ENCODE measurements at places on chromosomes 4 and X. TPM values are rescaled to one million over a fixed set of nuclear protein-coding genes. Genes with fewer than 3 reads are reported as not detected.

DNA sequence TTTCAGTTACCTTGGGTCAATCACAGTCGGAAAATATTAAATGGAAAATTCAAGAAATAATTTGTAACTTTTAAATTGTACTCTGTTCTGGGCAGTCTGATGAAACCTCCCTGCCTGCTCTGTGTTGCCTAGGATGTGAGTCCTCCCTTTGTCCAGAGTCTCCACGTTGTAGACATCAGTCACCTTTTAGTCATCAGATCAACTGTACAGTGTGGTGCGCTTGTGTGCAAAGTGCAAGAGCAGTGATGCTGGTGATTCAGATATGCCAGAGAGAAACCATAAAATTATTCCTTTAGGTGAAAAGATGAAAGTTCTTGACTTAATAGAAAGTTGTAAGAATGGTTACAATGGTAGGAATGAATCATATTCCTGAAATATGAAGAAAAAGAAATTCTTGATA, 1.4 kb downstream of the SPATA4 start:
- no peak for DNase-seq

- no peak for DNase-seq
These were observed 7.2 kb upstream of the MAMLD1 start for GRCh38 chrX:150355913-150356312.

DNA sequence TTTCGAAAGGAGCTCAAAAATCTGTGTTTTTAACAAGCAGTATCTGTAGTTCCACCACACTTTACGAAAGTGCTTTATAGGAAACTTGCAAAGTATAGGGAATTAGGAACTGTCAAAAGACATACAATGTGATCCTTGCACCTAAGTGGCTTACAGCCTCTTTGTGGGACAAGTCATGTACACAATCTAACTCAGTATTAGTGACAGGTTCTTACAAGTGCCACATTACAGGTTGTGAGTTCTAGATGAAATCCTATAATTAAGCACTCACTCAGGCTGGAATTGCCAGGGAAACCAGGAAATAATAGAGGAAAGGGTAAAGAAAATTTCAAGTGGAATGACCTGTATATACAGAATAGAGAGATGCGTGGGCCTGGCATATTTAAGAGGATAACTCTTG, 567.3 kb upstream of the ATOH1 start:
- DNase-seq, result no peak

The GALNTL6 gene
- total RNA-seq, result 0.30 TPM

DNA sequence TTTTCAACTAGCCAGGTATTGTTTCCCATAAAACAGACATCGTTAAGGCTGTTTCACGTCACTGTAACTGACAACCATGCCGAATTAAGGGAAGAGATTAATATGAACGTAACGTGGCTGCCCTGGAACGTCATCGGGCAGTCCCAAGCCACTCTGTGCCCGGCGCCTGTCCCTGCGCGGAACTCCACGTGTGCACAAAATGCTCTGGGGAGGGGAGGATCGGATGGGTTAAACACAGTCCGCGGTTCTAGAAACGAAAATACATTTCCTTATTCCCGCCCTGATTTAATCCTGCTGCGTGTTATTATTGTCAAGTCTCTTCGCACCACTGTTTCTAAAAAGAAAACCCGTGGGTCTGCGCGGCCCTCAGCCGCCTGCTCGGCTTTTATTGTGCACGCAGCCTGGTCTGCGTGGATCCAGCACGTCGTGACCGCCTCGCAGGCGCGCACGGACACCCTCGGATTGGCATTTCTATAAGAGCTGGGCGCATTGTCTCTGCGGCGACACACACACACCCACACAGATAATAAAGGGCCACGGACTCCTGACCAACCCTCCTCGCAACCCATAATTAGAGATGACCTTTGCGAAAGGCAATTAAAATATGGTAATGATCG, 69.6 kb upstream of the BCOR start:
- no peak for DNase-seq

DNA sequence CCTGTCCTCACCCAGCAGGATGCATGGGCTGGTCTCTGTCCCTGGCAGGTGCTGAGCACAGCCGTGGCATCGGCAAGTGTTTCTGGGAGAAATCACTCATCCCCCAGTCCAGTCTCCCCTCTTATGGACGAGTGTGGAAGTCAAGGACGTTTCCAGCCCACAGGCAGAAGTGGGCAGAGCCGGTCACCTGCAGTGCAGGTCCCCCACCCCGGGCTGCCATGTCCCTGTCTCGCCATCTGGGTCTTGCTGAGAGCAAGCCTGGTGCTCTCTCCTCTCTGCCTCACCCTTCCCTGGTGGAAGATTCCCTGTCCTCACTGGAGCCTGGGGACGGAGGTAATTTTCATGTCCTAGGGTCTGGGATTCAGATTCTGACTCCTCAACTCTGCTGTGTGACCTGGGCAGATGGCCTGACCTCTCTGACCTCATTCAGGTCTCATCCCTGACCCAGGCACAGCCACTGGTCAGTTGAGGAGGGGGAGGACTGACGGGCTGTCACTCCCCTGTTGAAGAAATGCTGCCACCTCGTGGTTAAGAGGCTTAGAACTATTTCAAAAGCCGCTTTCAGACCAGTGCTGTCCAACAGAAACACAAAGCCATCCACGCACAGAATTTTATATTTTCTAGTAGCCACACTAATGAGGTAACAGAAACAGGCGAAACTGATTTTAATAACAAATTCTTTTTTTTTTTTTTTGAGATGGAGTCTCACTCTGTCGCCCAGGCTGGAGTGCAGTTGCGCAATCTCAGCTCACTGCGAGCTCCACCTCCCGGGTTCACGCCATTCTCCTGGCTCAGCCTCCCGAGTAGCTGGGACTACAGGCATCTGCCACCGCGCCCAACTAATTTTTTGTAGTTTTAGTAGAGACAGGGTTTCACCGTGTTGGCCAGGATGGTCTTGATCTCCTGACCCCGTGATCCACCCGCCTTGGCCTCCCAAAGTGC, 1.8 kb downstream of the CPZ start:
- DNase-seq, result peak; percentile 55

DNA sequence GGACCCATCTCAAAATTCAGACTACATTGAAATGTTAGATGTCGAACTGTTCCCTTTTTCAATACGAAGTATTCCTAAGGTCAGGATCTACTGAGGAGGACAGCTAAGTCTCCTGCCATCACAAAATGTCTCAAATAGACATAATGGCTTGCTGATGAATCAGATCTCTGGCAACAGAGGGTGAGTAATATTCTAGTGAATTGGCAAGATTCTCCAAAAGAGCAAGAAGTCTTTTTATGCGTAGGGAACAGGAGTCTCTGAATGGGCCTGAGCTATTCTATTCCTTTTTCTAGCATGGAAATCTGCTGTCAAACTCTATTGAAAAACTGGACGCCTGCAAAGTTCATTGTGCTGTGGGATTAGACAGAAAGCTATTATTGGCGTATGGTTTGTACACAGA, 145.4 kb downstream of the FNIP2 start:
- peak; percentile 70 for DNase-seq

The PITX2 gene
- 0.90 TPM for total RNA-seq

DNA sequence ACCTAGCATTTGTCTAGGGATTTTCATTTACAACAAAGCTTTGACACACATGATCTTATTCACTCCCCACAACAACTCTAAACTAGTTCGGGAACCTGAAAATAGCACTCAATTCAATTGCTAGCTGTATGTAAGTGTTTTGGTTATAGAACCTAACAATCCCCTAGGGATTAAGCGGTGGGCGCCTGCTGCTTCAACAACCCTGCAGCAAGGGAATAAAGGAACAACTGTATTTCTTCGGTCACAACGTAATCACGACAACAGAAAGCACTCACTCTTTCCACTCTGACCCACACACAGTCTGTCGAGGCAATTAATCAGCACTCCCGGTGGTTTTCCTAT, 674 bp upstream of the DIAPH2 start:
- DNase-seq, result peak; percentile 13

DNA sequence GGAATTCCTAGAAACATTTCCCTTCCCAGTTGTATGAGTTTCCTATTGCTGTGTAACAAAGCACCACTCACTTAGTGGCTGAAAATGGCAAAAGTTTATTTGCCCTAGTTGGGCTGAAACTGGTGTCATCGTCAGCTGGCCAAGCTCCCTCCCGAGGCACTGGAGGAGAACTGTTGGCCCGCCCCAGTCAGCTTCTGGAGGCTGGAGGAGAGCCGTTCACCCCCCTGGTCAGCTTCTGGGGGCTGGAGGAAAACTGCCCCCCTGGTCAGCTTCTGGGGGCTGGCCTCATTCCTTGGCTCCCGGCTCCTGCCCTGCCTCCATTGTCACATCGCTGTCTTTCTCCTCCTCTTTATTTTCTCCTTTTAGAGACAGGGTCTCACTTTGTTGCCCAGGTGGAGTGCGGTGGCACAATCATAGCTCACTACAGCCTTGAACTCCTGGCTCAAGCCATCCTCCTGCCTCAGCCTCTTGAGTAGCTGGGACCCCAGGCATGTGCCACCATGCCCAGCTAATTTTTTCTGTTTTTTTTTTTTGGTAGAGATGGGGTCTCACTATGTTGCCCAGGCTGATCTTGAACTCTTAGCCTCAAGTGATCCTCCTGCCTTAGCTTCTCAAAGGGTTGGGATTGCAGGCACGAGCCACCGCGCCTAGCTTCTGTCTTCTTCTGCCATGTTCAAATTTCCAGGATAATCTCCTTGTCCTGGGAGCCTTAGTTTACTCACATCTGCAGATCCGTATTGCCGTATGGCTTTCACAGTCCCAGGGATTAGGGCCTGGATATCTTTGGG, 3.2 kb downstream of the RGS12 start:
- DNase-seq, result no peak

DNA sequence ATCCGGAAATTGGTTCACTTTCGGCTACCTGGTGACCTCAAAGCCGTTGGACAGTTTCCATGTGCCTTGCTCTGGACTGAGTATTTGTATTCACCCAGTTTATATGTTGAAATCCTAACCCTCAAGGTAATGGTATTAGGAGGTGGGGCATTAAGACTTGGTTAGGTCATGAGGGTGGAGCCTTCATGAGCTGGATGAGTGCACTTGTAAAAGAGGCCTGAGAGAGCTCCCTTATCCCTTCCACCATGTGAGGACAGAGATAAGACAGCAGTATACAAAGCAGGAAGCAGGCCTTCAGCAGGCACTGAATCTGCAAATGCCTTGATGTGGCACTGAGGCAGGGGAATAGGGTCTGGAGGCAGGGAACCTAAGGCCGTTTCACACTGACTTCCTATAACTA, 5.3 kb upstream of the OPHN1 start:
- no peak for DNase-seq

DNA sequence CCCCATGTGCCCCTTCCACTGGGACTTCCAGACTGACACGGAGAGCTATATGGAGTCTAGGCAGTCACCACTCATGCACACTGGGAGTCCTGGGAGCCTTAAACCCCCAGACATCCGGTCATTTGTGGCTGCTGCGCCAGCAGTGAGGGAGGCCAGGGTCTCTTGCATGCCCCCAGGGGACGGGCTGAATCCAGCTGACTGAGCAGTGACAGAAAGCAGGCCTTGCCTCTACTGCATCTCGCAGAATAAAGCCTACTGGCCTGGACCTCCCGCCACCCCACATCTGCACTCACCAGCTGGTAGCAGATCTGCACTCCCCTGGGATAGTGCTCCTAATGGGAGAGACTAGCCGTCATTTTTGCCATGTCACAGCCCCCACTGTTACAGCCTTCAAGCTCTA, 1234.2 kb downstream of the FAM133A start:
- DNase-seq, result no peak

The ABCG2 gene
- not detected for total RNA-seq

GRCh38 chr4:182139491-182139890, 103.7 kb upstream of the TENM3 start:
- no peak for DNase-seq

DNA sequence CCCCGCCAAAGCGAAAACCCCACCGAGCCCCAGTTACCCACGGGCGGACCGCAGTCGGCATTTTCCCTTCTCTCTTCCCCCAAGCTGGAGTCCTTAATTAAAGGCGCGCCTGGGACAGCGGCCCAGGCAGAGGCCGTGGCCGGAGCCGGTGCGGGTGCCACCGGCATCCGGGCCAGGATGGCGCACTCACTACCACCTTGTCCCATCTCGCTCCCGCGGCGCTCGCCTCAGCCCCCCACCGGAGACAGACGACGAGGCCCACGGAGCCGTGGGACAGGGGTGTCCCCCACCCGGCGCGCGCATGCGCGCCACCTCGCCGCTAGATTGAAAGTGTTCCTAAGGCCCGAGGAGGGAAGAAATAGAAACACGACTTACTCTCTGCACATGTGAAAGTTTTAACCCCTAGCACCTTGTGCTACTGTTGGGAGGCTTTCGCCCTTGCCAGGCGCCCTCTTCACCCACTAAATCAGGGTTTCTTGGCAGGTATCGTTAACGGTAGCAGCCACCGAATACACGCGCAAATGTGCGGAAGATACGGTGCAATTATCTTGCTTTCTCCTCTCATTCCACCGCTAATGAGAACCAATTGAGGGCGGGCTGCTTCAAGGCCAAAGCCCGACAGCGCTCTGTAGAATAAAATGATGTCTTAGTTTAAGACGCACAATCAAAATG, 64.3 kb upstream of the CCDC160 start:
- DNase-seq, result peak; percentile 17

DNA sequence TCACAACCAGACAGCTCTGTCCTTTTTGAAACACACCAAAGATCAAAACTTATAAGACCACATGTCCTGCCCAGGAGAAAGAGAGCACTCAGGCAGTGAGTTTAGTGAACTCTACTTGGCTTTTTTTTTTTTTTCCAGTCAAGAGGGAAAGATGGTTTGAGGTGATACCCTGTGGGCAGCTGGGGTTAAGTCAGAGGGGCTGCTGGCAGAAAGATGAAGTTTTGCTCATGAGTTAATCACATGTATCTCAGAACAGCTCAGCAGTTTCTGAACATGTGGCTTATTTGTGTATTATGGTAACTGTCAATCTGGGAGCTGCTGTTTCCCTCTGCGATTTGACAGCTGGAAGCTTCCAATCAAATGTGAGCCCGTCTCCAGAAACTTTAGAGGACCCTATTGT, 56.4 kb upstream of the MAP3K15 start:
- DNase-seq, result no peak

DNA sequence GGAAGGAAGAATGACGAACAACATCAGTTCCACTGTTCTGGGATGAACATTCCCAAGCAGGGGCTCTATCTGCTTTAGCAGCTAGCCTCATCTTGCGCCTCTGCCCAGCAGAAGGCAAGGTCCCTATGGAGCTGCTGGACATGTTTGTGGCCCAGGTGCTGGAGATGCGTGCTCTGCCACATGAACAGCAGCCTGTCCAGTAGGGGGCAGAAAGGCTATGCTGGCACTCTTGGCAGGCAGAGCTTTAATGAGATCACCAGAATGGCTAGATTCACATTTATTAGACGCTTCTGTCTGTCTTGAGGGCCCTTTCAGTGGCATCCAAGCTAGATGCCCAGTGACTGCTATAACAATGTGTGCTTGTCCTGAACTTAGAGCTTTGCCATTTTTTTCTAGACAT, 1826.0 kb downstream of the STIM2 start:
- DNase-seq, result peak; percentile 77
